ENCODE measurements at places on chromosomes 3 and 15. TPM values are rescaled to one million over a fixed set of nuclear protein-coding genes. Genes with fewer than 3 reads are reported as not detected.

Gene DNAJA4
- total RNA-seq, result 74.6 TPM

Gene DPPA4
- total RNA-seq, result 0.58 TPM

Gene CCR3
- total RNA-seq, result 0.88 TPM

Gene SLC7A14
- total RNA-seq, result 0.03 TPM

Gene TM4SF1
- 281 TPM for total RNA-seq

Gene SOX14
- not detected for total RNA-seq

Gene KNG1
- total RNA-seq, result 0.23 TPM

Gene B3GNT5
- 43.1 TPM for total RNA-seq

Gene SLC38A3
- total RNA-seq, result 0.43 TPM

Gene SLC2A2
- total RNA-seq, result not detected

Gene CPN2
- total RNA-seq, result not detected

Gene ABHD5
- 31.2 TPM for total RNA-seq

- DNase-seq, result no peak
These were observed 68.4 kb upstream of the MCTP2 start for GRCh38 chr15:94162939-94163338.

- DNase-seq, result peak; percentile 94
These were observed 157.1 kb upstream of the TMC3 start for GRCh38 chr15:81531109-81531592.

DNA sequence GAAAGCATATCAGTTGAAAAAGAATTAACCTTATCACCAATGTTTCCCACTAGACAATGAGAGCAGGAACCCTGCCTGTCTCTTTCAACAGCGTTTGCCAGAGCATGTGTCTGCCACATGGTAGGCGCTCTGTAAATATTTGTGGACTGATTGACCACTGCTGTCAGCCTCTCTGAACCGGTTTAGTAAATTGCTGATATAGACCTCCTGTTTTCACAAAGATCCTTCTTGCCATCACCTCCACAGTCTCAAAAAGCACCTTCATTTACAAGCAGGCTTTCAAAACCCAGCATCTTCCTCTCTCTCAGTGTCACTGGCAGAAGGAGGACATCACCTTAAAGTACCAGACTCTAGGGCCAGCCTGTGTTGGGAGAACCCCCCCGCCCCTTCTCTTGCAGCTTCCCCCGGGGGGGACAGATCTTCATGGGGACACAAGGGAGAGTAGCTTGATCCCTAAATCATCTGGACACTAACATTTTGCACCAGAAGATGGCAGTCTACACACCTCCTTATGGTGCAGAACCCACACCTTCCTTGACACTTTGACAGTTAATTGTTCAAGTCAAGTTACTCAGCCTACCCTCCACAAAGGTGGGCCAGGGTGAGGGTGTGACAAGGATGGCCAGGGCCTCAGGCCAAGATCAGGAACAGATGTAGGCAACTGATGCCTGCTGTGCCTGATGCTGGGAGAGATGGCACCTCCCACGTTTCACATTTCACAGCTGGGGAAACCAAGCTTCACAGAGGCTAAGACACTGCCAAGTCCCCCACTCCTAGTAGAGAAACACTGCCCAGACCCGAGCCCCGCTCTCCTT, 37.8 kb upstream of the USP3 start:
- peak; percentile 78 for DNase-seq

DNA sequence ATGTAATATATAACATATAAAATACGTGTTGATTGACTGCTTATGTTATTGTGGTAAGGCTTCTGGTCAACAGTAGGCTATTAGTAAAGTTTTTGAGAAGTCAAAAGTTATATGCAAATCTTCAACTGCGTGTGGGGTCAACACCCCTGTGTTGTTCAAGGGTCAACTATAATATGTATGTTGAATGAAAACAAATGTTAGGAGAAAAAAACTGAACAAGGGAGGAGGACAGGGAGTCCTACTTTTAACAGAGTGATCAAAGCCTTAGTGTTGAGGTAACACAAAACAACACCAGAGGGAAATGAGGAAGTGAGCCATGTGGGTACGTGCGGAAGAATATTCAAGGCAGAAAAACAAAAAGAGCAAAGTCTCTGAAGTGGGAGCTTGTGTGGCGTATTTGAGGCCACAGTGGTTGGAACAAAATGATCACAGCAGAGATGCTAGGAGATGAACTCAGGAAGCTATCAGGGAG, 62.5 kb downstream of the SFMBT1 start:
- no peak for DNase-seq

- DNase-seq, result no peak
These were observed 321.7 kb upstream of the ROPN1 start for GRCh38 chr3:124313621-124314020.

GRCh38 chr3:62873761-62874710, 1.2 kb downstream of the CADPS start:
- DNase-seq, result peak; percentile 18

DNA sequence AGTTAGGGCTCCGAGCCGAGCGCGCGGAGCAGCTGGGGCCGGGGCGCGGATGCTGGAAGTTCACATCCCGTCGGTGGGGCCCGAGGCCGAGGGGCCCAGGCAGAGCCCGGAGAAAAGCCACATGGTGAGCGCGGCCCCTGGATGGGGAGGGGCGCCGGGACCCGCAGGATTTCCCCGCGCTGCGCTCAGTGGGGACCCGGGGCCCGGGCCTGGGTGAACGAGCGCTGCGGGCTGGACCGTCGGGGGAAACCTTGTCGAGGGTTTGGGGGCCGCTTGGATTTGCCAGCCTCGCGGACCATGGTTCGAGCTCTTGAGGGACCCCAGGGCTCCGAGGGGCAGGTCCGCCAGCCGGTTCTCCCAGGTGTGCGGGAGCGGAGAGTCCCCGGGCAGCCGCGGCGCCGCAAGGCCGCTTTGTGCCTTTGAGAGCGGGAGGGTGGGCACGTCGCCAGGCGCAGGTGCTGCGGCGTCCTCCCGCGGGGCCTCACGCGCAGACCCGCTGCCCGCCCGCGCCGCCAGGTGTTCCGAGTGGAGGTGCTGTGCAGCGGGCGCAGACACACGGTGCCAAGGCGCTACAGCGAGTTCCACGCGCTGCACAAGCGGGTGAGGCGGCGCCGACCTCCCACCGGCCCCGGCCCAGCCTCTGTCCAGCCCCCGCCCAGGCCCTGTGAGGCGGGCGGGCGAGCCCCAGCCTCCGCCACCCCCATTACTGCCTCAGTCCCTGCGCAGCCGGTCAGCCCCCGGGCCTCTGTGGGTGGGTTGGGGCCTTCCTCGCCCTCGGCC, at the start of gene SNX22:
SNX22 (plus strand) TSS at position 5 of the 780 bp plus-strand sequence; CDS start at position 50, 45 bp downstream.
- DNase-seq, result peak; percentile 25

- no peak for DNase-seq
These were observed 225.5 kb downstream of the SLCO3A1 start for GRCh38 chr15:92079047-92079446.

- no peak for DNase-seq
These were observed 13.7 kb upstream of the CCR3 start for GRCh38 chr3:46228260-46229242.

- DNase-seq, result no peak
These were observed 34.6 kb upstream of the MUC13 start for GRCh38 chr3:124969190-124969589.

- no peak for DNase-seq
These were observed 208.6 kb downstream of the GAP43 start for GRCh38 chr3:115831864-115832263.

- DNase-seq, result no peak
These were observed 55.7 kb downstream of the GALK2 start for GRCh38 chr15:49225572-49226281.

DNA sequence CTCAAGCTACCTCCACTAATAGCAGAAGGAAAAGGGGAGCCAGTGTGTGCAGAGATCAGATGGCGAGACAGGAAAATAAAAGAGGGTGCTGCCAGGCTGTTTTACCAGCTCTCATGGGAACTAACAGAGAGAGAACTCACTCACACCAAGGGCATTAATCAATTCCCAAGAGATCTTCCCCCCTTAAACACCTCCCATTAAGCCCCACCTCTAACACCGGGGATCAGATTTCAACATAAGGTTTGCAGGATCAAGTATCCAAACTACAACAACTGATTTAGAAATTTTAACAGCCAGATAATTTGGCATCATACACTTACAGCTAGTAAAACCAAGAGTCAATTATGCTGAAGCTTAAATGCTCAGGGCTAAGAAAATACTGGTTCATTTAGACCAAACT, 18.9 kb downstream of the CD200 start:
- no peak for DNase-seq

- DNase-seq, result no peak
These were observed 265.6 kb upstream of the UBE2E2 start for GRCh38 chr3:22937536-22937935.

DNA sequence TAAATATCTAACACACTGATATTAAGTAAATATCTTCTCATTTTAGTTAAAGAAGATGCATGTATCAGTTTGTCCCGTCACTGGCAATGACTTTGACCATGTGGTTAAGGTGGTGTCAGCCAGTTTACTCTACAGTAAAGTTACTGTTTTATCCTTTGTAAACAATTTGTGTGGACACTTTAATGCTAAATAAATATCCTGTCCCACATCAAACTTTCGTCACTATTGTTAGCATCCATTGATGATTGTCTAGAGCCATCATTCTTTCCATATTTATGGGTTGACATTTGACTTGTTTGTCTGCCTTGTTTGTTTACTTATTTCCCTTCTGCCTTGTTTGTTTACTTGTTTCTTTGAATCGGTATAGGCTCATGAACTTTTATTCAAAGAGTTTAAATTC, 11.0 kb upstream of the GPD1L start:
- DNase-seq, result no peak

- no peak for DNase-seq
These were observed 339.6 kb upstream of the ROBO2 start for GRCh38 chr3:76700323-76700722.

DNA sequence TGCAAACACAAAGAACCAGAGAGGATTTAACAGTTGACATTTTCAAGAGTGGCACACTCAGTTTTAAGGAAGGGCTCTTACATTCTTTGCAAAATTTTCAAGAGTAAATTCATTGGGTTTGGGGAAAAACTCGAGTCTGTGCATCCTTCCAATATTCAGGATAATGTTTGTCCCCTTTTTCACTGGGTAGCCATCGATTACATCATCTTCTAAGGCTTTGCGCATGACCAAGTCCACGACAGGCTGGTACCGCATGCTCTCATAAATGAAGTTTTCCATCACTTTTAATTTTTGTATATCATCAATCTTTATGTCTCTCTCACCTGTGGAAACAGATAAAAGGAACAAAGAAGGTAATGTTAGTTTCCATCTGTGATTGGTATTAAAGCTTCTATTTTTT, 117.5 kb upstream of the TNFAIP8L3 start:
- DNase-seq, result no peak

GRCh38 chr3:42371776-42372175, 38.6 kb downstream of the LYZL4 start:
- no peak for DNase-seq

DNA sequence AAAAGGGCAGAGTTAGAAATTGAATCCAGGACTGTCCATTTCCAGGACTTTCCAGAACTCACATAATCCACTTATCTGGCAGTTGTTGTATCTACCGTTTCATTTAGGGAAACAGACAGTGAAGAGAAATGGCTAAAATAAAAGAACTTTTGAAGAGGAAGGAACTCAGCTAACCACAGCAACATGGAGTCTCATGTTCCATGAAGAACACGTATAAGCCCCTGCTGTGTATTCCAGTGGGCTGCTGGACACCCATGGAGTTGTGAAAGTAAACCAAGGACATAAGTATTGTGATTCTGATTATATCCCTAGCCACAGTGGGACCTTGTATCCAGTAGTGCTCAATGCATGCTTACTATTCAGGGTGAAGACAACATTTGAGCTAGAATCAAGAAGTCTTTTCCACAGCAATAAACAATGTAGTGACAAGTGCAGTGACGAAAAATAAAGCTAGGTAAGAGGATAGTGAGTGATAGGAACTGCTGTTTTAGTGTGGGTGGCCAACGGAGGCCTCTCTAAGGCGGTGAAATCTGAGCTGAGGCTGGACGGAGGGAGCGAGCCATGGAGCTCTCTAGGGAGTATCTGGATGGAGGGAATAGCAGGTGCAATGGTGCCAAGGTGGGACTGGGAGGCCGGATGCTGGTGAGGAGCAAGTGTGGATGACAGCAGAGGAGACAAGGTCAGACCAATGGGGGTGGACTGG, 26.8 kb upstream of the TRH start:
- DNase-seq, result no peak

GRCh38 chr3:21054064-21054463, 696.9 kb downstream of the ZNF385D start:
- no peak for DNase-seq

DNA sequence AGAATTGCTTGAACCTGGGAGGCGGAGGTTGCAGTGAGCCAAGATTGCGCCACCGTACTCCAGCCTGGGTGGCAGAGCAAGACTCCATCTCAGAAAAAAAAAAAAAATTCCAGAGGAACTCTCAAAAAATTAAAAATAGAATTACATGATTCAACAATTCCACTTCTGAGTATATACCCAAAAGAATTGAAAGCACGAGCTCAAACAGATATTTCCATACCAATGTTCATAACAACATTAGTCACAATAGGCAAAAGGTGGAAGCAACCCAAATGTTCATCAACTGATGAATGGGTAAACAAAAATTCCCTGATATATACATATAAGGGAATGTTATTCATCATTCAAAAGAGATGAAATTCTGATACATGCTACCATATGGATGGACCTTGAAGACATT, 16.9 kb upstream of the MORF4L1 start:
- no peak for DNase-seq

GRCh38 chr3:114119776-114120175, 59.1 kb downstream of the DRD3 start:
- no peak for DNase-seq

GRCh38 chr3:108067768-108068167, 23.1 kb downstream of the CD47 start:
- no peak for DNase-seq

DNA sequence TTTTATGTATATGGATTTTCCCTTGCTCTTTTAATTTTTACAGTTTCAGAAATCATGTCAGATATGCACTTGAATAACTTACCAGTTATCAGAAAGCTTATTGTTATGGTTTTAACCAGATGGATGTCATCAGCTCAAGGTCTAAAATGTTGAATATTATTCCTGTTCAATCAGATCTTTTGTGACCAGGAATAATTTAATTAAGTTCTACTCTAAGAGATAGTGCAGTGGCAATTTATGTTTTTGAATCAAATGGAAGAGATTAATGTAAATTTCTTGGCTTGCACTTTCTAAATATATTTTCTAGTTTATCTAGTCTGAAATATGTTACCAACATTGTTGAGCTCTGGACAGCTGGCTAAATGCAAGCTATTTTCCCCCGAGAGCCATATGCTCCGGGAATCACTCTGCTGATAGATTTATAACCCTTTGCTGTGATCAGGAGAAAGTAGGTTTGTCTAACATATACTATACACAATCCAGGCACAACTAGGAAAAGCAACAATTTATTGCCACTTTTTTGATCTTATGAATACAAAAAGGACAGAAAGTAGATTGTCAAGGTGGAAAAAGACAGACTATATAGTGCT, 76.8 kb upstream of the CD96 start:
- no peak for DNase-seq
